ENCODE measurements at places on chromosomes 7 and 10. TPM values are rescaled to one million over a fixed set of nuclear protein-coding genes. Genes with fewer than 3 reads are reported as not detected.

GRCh38 chr10:25786161-25786560 lies 147.9 kb upstream of the MYO3A start:
- no peak for DNase-seq

GRCh38 chr7:43037531-43037930 lies 74.9 kb upstream of the HECW1 start:
- no peak for DNase-seq

DNA sequence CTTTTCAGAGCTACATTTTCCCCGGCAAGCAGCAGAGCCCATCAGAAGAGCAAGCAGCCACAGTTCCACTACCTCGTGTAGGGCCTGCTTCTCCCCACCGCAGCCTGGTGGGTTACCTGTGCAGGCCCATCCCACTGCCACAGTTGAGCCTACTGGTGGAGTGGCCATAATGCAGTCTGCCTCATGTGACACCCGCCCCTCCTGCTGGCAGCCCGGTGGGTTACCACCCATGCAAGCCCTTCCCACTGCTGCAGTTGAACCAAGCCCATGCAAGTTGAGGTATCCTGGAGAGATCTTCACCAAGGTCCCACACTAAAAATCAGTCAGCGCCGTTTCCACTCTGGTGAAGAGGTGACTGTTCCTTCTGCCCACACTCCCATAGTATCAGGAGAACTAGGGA lies 32.1 kb upstream of the CNNM1 start:
- DNase-seq = no peak

DNA sequence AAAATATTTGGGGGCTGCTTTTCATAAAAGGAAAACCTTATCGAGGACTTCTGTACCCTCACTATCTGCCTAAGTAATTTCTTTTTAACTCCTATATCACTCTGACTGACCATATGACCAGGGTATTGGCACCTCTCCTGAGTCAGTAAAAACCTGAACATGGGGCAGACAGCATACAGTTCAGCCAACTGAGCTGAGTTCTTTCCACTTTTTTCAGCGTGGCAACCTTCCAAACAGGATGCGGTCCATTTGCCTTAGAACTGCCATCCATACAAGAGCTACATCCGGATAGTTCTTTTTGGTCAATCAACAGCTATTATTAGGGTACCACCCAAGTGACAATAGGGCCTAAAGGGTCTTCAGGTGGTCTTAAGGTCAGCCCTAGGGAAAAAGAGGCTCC lies 122.6 kb downstream of the MARCHF5 start:
- no peak for DNase-seq

DNA sequence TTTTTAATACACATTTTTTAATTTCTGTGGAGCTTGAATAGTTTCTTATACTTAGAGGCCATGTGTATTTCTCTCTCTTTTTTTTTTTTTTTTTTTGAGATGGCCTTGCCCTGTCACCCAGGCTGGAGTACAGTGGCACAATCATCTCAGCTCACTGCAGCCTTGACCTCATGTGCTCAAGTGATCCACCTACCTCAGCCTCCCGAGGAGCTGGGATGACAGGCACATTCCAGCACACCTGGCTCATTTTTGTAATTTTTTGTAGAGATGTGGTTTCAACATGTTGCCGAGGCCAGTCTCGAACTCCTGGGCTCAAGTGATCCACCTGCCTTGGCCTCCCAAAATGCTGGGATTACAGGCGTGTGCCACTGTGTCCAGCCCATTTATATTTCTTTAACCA lies 64.3 kb downstream of the CDK13 start:
- no peak for DNase-seq

- DNase-seq = no peak
Measured at GRCh38 chr7:98982686-98983085, 104.4 kb downstream of the TRRAP start.

- DNase-seq = no peak
Measured at GRCh38 chr7:70660154-70660818, 471.7 kb upstream of the GALNT17 start.

- no peak for DNase-seq
Measured at GRCh38 chr10:108241166-108241565, 1076.7 kb upstream of the SORCS1 start.

- no peak for DNase-seq
Measured at GRCh38 chr10:67678335-67678974, 17.5 kb downstream of the CTNNA3 start.

DNA sequence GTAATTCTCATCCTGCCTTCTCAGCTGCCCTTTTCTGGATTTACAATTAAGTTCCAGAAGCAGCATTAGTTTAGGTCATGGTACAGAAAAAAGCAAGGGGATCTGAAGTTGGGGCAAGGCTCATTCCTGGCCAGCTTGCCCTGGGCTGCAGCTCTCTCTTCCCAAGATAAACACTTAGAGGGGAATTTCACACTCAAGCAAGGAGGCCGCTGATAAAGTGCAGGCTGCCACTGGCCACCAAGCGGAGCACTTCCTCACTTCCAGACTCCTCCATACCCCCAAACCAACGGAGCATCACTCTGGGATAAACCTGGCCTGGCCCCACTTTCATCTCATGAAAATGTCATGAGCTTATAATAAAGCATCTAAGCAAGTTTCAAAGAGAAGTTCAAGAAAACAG lies 445.5 kb upstream of the MKI67 start:
- DNase-seq = no peak

DNA sequence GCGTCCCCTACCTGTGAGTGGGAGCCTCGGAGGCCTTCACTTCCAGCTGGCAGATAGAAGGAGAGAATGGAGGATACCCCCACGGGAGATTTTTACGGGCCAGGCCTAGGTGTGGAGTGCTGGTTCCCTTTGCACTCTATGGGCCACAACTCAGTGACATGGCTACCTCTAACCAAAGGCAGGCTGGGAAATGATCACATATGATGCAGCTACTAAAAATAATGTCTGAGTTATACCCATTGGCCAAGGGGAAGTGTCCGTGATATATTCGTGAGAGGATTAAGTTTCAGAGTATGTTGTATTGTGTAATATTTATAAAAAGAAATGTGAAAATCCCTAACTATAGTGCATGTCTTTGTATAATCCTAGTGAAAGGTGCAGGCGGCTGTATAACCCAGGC lies 13.5 kb upstream of the HIPK2 start:
- no peak for DNase-seq

DNA sequence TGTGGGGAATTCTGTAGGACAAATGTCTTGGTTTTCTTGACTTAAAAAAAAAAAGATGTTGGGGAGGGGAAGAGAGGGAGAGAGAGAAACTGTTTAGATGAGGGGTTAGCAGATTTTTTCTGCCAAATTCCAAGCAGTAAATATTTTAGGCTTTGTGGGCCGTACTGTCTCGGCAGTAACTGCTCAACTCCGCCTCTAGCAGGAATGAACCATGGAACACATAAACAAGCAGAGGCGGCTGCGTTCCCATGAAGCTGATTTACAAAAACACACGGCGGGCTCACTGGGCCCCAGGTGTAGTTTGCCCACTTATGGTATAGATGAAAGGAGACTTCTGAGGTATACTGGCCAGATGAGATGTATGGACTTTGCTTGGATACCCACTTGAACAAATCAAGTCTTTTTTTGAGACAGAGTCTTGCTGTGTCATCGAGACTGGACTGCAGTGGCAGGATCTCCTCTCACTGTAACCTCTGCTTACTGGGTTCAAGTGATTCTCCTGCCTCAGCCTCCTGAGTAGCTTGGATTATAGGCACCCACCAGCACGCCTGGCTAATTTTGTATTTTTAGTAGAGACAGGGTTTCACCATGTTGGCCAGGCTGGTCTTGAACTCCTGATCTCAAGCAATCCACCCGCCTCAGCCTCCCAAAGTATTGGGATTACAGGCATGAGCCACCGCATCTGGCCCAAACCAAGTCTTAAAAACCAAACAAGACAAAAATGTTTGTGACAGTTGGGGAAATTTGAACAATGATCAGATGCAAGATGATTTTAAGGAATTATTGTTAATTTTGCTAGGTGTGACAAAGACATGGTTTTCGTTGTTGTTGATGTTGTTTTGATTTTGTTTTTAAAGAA lies 9.7 kb upstream of the ADAMTS14 start:
- DNase-seq = no peak

GRCh38 chr10:96263669-96264068 lies 7.7 kb downstream of the BLNK start:
- DNase-seq = no peak

GRCh38 chr7:134766779-134767519 lies 12.5 kb upstream of the CALD1 start:
- DNase-seq = no peak

- peak; percentile 59 for DNase-seq
Measured at GRCh38 chr10:78299851-78300468, 266.3 kb downstream of the RPS24 start.

GRCh38 chr10:103661198-103661950 lies 167.9 kb downstream of the NEURL1 start:
- peak; percentile 86 for DNase-seq

GRCh38 chr10:96646301-96646700 lies 59.5 kb upstream of the TM9SF3 start:
- DNase-seq = no peak

DNA sequence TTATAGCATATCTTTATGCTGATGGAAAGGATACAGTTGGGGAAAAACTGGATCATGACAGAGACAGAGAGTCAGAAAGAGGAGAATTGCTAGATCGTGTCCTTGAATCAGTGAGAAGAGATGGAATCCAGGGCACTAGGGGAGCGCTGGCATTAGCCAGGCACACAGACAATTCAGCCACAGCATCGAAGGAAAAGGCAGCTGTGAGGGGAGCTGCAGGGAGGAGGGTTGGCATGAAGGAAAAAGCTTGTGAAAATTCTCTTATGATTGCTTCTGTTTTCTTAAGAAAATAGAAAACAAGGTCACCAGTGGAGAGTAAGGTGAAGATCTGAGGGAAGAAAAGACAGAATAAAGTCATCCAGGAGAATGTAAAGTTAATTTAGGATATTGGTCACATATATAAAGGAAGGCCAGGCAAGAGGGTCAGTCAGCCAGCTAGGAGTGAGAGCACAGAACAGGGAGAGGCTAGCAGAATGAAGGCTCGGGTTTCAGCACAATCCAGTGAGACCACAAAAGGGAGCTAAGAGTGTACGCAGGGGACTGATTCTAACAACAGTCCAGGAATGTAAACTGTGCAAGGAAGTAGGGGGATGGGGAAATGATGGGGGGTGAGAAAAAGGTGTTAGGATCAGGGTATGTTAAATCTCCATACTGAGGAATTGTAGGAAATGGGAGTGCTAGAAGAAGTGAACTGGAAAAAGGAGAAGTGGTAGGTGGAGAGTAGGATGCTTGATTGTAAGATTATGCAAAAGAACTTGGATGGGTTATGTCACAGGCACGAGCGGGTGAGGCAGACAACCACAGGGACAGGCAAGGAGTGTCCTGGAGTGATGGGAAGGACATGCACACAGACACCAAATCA lies 112.0 kb downstream of the RNF32 start:
- DNase-seq = no peak

GRCh38 chr10:126909147-126909546 lies 3.9 kb downstream of the DOCK1 start:
- DNase-seq = no peak

DNA sequence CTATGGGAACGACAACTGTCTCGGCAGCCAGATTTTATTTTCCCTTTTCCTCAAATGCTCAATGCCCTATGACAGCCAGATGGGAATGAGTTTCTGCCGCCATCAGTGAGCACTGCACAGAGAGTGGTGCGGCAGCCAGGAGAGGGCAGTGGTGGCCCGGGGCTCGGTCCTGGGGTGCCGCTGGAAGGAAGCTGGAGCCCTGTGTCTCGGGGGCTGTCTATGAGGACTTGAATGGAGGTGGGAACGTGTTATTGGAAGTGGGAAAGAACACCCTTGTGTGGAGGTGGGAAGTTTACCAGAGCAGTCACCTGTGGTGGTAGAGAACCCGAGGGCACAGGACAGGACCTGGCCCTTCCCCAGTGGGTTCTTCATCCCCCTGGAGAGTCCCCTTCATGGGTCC lies 35.8 kb downstream of the JAKMIP3 start:
- DNase-seq = no peak

- no peak for DNase-seq
Measured at GRCh38 chr7:137342828-137343261, 688 bp downstream of the PTN start.

DNA sequence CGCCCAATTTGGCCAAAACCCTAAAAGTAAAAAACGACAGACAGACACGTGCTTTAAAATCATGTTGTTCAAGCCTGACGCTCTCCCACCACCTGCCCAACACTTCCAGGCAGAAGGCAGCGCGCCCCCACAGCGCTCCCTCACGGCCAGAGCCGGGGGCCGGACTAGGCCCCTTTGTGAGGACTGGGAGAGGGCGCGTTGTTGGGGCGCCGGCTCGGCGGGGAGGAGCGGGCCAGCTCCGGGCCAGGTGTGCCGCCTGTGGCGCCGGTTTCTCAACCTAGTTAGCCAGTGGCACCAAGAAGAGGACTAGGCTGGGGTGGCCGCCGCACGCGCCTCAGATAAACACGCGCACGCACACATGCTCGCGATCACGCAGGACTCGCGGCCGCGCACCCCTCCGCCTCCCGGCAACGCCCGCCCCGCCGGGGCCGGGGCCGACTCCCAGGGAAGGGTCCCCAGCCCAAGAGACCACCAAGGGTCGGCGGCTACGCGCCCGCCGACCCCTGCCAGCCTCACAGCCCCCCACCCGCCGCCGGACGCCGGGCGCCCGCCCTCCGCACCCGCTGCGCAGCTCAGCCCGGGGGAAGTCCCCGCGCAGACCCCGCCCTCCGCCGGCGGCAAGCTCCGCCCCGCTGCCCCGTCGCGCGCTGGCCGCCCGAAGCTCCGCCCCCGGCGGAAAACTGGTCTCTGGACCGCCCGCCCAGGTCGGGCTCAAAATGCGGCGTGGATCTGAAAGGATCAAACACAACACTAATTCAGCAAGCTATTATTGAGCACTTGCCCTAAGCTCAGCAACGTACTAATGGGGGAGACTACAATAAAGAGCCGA lies at the start of gene IMMP2L:
IMMP2L (minus strand) TSS at position 589 of the 829 bp plus-strand sequence.
- peak; percentile 93 for DNase-seq

- DNase-seq = no peak
Measured at GRCh38 chr10:3538291-3538655, 246.7 kb downstream of the KLF6 start.

GRCh38 chr10:53093878-53094277 lies 321.3 kb upstream of the MBL2 start:
- DNase-seq = no peak

- DNase-seq = no peak
Measured at GRCh38 chr7:124689523-124689922, 76.1 kb downstream of the GPR37 start.

- DNase-seq = no peak
Measured at GRCh38 chr7:98126311-98127142, 19.9 kb downstream of the LMTK2 start.

Gene SPDYE2
- not detected for total RNA-seq

Gene PARD3
- 33.5 TPM for total RNA-seq

Gene SUMF2
- 28.4 TPM for total RNA-seq

Gene OR2A7
- total RNA-seq = 0.51 TPM

Gene AKR1B1
- 208 TPM for total RNA-seq

Gene SPAM1
- total RNA-seq = not detected

Gene EN2
- total RNA-seq = 0.11 TPM

Gene TMEM273
- 28.5 TPM for total RNA-seq

Gene SLC18A3
- not detected for total RNA-seq

Gene MMP21
- not detected for total RNA-seq

Gene AKR1C2
- 25.5 TPM for total RNA-seq

Gene UCN3
- not detected for total RNA-seq

Gene GIMAP5
- 8.5 TPM for total RNA-seq

Gene PDZD7
- 0.38 TPM for total RNA-seq
